ENCODE measurements at places on chromosomes 4 and X.

GRCh38 chr4:26267087-26267486, 53.7 kb upstream of the RBPJ start:
- no peak for DNase-seq

- no peak for DNase-seq
Measured at GRCh38 chrX:53251307-53251706, 26.3 kb upstream of the KDM5C start.

GRCh38 chr4:76984127-76984526, 34.6 kb downstream of the SEPTIN11 start:
- DNase-seq = peak; percentile 52

GRCh38 chr4:174394915-174395314, 111.2 kb downstream of the CEP44 start:
- no peak for DNase-seq

- DNase-seq = peak; percentile 74
Measured at GRCh38 chrX:40096395-40097091, 1.2 kb downstream of the BCOR start.

DNA sequence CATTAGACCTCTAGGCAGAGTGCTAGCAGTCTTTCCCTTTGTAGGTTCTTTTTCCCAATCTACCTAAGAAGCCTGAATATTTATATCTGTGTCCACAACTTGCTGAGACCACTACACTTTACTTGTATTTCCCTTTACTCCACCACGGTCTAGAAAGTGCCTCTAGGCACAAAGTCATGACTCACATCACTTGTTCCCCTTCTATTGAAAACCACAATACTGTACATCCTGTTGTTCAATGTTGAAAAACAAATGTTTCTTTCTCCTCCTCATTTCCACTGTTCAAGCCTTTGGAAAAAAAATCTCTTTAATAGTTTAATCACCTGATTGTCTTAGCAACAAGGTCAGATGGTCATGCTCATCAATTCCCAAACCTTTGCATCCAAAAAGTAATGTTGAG, 326.7 kb downstream of the GUCY2F start:
- DNase-seq = no peak

GRCh38 chr4:158484173-158484885, 37.4 kb upstream of the RXFP1 start:
- DNase-seq = no peak

DNA sequence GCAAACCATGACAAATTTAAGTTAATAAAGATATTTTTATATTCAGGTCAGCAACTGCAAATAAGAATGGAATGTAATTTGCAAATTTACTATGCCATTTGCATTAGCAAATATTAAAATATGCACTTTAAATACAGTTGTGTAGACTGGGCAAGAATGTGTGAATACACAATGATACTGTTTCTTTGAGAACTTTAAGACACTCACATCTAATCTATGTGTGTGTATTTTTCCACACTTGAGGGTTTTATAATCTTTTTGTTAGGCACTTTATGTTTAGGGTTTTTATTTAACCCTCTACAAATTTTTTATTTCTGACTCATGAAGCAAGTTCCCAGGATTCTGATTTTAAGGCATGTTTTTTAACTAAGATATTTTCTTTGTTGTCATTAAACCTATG, 23.9 kb upstream of the NDNF start:
- DNase-seq = no peak

- DNase-seq = no peak
Measured at GRCh38 chr4:87934973-87935372, 40.5 kb upstream of the SPP1 start.
